Pulmonary artery endothelial cell (primary cell): ENCODE measurements at places on chromosomes 2 and 18. TPM values are rescaled to one million over a fixed set of nuclear protein-coding genes. Genes with fewer than 3 reads are reported as not detected.

CFAP221 gene
- 1.1 TPM in 1 of 2 replicates, not detected in the other for total RNA-seq

PDCD1 gene
- not detected in 2 replicates for total RNA-seq

RPRM gene
- not detected in 2 replicates for total RNA-seq

CAPN10 gene
- total RNA-seq = 28.9 and 30.3 TPM in 2 replicates

DQX1 gene
- not detected in 2 replicates for total RNA-seq

ICOS gene
- not detected in 2 replicates for total RNA-seq

ZNF521 gene
- 55.6 and 64.3 TPM in 2 replicates for total RNA-seq

TTR gene
- not detected in 2 replicates for total RNA-seq

ARHGAP25 gene
- 1.5 and 1.7 TPM in 2 replicates for total RNA-seq

CHRNG gene
- total RNA-seq = not detected in 2 replicates

ASXL3 gene
- total RNA-seq = 0.07 and 0.18 TPM in 2 replicates

SPP2 gene
- not detected in 2 replicates for total RNA-seq

MALT1 gene
- total RNA-seq = 9.2 and 17.6 TPM in 2 replicates

RTKN gene
- total RNA-seq = 6.1 and 8.8 TPM in 2 replicates

PLGLB2 gene
- total RNA-seq = 0.13 and 1.1 TPM in 2 replicates

CELF4 gene
- total RNA-seq = not detected in 2 replicates

IL36RN gene
- not detected in 2 replicates for total RNA-seq

CRYBA2 gene
- total RNA-seq = not detected in 2 replicates

C2orf81 gene
- total RNA-seq = 0.13 and 0.28 TPM in 2 replicates

LYPD6 gene
- 1.3 and 1.8 TPM in 2 replicates for total RNA-seq
